Activated naive CD4-positive, alpha-beta T cell treated with anti-CD3 and anti-CD28 coated beads, Interleukin-2, amount 50 U/mL, for 16 hours (primary cell): ENCODE measurements at places on chromosomes 13 and 19.

DNA sequence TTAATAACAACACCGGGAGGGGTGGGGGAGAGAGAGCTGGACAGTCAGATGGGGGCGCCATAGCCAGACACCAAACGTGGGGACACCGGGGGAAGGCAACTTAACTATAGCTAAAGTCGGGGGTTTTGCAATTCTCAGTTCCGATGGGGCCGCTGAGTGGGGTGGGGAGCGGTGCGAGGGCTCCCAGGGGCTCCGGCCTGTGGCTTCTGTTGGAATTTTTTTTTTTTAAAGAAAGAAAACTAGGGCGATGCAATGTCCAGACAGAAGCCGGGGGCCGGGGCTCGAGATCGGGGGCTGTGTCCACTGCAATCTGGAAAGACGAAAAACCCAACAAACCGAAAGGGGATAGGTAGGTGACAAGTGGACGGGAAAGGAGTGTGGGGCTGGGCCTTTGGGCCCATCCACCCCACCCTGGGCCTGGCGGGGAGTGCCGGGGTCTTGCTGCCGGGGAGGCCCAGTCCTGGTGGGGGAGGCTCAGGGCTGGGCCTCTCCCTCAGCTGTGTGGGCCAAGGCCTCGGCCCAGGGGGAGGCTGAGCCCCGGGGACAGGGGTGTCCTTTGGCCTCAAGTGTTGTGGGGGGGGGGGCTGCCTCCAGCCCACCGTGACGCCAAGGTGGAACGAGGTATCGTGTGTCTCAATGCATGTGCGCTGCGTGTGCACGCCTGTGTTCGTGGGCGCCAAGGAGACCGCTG lies 17.3 kb downstream of the PRKCSH start:
- DNase-seq, result no peak

- no peak for DNase-seq
These were observed 556.3 kb upstream of the ARGLU1 start for GRCh38 chr13:107124129-107124718.

DNA sequence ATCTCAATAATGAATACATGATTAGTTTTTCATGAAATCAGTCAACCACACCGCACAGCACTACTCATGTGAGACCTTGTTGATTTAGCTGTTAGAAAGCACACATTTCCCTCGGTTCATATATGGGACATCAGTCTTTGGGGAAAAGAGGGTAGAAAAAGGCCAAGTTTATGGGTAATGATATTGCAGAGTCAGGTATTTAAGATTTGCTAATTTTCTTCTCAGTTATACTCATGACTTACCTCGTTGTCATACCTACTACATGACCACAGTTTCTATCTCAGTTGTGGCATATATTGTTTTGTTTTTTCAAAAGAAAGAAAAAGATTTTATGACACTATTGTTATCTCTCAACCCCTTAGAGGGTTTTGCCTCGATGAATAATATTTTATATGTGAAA lies 165.6 kb downstream of the POU4F1 start:
- no peak for DNase-seq

DNA sequence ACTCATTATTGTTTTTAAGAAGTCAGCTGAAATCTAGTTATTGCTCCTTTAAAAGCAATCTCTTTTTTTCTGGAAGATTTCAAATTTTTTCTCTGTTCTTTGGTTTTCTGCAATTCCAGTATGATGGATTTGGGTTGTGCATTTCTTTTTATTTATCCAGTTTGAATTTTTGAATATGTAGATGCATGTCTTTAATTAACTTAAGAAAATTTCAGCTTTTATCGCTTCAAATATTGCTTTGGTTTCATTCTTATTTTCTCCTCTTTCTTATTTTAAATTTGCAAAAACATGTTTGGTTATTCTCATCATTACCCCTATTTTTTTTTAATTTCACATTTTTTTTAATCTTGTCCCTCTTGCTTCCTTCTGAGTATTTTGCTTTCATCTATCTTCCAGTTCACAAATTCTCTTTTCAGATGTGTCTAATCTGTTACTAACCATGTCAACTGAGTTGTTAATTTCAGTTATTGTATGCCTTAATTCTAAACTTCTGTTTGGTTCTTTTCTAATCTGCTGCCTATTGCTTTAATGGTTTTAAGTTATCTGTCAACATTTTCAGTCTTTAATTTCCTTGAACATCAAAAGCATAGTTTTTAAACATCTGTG lies 56.8 kb downstream of the RAP2A start:
- no peak for DNase-seq

GRCh38 chr19:40493778-40494177 lies 27.0 kb downstream of the SPTBN4 start:
- DNase-seq, result no peak

- no peak for DNase-seq
These were observed 16.0 kb downstream of the UPF1 start for GRCh38 chr19:18847549-18848463.

DNA sequence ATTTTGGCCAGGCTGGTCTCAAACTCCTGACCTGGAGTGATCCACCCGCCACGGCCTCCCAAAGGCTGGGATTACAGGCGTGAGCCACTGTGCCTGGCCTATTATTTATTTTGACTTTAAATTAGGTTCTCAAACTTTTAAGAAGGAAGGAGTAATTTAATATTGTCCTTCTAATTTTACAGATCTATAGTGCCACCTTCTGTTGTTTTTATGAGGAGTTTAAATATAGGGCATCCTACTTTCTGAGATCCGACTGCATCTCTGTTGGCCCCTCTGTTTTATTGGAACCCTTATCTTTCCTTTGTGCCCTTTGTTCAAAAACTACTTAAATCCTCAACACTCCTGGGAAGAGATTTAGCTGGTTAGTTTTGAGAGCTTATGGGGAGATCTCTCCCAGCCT lies 25.4 kb upstream of the ZMYM5 start:
- DNase-seq, result no peak
